Activated naive CD8-positive, alpha-beta T cell treated with anti-CD3 and anti-CD28 coated beads, Interleukin-2, amount 10 ng/mL, durations not matched to agents 7 days and 5 days (primary cell): ENCODE measurements at places on chromosomes 3 and 15. TPM values are rescaled to one million over a fixed set of nuclear protein-coding genes. Genes with fewer than 3 reads are reported as not detected.

VIPR1 gene
- 26.9 TPM for total RNA-seq

MAP6D1 gene
- 2.7 TPM for total RNA-seq

CHRM5 gene
- total RNA-seq: not detected

MAP1A gene
- total RNA-seq: 3.4 TPM

ZMYND10 gene
- 2.7 TPM for total RNA-seq

NRG4 gene
- not detected for total RNA-seq
